ENCODE measurements at places on chromosomes 4 and X.

- no peak for DNase-seq
These were observed 39.3 kb upstream of the IQSEC2 start for GRCh38 chrX:53320543-53321229.

GRCh38 chr4:147773261-147774184 lies 41.6 kb downstream of the ARHGAP10 start:
- DNase-seq, result no peak

DNA sequence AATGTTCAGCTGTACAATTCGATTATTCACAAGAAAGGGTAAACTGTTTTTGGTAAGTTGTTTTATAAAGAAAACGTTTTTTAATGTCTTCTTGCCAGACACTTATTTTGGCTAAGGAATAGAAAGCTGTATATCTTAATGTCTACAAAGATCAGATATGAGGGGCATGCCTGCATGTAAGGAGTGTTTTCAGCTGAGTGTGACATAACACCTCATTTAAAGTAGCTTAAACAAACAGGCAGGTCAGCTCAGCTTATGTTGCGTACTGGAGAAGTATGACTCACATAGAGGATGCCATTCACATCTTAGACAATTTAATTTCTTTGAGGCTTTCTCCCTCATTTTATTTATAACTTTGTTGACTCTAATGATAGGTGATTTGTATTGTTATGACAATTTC lies 30.4 kb downstream of the LAMTOR3 start:
- DNase-seq, result no peak

DNA sequence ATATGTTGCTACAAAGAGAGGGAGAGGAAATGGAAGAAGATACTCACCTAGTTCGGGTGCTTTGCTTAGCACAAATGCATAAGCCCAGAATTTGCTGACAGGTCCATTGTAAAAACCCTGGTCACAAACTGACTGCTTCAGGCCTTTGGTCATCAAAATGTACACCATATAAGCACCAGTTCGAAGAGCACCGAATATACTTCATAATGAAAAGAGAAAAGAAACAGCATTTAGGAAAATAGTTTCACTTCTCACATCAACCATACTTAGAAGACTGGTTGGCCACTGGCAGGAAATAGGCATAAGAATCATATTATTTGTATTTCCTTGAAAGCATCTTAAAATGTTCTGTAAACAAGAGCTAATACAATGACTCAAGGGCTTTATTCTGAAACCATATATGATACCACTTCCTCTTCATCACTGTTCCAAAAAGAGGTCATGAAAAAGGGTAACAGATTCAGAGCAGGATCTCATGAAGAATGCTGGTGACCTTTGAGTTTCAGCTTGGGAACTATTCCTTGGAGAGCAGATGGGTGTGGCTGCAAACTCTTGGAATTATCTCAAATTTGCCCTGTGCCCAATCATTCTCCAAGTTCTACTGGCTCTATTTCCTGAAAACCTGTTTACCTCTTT lies 138.7 kb downstream of the ELOVL6 start:
- no peak for DNase-seq

DNA sequence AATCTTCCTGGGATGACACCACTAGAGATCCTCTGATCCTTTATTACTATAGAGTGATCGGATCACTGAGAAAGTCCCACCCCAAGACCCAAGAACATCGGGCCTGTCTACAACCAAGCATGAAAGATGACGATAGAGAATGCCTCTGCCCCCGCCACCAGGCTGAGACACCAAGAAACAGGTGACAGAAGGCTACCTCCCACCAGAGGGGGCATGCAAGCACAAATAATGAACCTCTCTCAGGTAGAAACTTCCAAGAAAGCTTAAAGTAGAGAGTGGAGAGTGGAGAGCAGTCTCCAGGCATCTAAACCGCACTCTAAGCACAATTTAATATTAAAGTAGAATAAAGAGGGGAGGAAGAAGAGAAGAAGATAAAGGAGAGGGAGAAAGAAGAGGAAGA lies 402.6 kb downstream of the INPP4B start:
- no peak for DNase-seq

Measured in DMS79 (cell line).